ENCODE measurements at places on chromosomes 16 and 17.

- no peak for DNase-seq
Observed at GRCh38 chr16:15972046-15972868, 22.8 kb downstream of the ABCC1 start.

- DNase-seq = no peak
Observed at GRCh38 chr16:86794216-86794864, 216.0 kb downstream of the FOXL1 start.

DNA sequence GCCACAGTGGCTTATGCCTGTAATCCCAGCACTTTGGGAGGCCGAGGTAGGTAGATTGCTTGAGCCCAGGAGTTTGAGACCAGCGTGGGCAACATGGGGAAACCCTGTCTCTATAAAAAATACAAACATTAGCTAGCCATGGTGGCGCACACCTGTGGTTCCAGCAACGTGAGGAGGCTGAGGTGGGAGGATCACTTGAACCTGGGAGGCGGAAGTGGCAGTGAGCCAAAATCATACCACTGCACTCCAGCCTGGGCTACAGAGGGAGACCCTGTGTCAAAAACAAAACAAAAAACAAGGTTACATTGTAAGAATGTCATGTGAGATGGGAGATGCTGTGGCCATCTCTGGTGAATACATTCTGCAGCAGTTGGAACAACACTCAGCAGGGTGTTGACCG is 13.5 kb downstream of the DUSP14 start:
- DNase-seq = no peak

DNA sequence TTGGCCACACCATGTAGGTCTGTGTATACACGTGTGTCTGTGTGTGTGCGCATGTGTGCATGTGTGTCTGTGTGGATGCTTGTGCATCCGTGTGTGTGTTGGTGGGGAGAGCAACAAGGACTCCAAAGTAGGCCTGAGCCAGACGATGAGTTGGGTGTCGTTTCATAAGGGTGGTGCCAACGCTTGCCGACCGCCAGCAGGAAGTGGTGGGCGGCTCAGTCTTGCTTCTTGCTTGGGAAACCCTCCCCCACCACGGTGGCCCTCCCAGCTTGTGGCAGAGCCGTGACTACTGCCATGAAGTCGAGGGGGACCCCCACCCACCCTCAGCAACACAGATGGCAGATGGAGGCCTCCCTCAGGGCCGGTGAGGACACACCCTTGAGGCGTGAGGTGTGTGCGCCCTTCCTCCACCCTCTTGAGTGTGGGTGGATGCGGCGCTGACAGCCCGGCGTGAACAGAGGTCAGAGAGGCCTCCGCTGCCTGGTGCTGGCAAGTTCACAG is 17.5 kb downstream of the SBK1 start:
- DNase-seq = no peak

GRCh38 chr17:56948491-56948890 is 12.4 kb downstream of the COIL start:
- DNase-seq = no peak

Measured in fibroblast of the aortic adventitia (primary cell).